Stimulated activated CD4-positive, alpha-beta T cell treated with anti-CD3 and anti-CD28 coated beads, Interleukin-1b, Interleukin-23, amount 100 ng/mL, for 1 hour (primary cell): ENCODE measurements at places on chromosomes 2 and 18.

DNA sequence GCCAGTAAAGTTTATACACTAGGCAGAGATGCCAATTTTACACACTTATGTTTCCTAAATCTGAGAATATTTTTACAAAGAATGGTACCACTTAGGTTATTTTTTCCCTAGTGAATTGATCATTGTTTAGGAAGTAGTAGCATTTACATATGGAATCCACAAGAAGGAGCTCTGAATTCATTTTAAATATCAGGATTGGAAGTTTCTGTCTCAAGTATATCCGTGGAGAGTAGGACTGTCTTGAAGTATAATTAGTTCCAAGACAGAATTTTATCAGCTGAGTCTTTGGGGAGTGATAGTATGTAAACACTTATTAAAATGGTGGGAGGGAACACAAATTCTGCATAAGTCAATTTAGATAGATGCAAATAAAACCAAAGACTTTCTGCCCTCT is 82.3 kb upstream of the FAM98A start:
- DNase-seq, result no peak

- DNase-seq, result no peak
Measured at GRCh38 chr2:20594957-20595356, 55.9 kb downstream of the HS1BP3 start.

DNA sequence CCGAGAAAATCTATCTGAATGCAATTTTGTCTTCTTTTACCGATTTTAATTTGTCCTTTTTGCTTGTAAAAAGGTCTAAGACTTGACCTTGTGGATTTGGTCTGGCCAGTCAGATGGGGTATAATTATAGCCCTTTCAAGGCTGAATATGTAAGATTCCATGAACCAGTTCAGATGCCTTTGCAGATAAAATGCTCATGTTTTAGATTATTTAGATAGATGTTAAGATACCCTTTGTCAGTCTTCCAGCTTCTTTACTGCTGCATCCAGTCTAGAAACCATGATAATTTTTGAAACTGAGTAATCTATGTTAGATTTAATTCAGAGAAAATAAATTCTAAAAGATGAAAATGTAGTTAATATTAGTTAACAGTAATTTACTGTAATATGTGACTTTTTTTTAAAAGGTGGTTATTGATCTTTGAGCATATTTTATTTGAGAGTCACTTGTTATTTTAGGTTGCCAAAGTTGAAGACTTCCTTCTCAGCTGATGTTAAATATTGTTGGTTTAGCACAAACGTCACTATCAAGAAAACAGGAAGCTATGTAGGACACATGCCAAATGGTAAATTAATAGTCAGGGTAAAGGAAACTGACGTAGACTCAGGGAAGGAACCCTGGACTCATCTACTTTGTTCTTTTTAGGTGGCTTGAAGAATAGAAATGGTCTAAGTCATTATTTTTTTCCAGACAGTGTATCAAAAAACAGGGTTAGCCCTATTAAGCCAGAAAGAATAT is 29.8 kb downstream of the BABAM2 start:
- DNase-seq, result no peak

GRCh38 chr2:31402388-31402787 is 12.2 kb downstream of the XDH start:
- no peak for DNase-seq

- DNase-seq, result no peak
Measured at GRCh38 chr2:231765496-231765929, 15.6 kb downstream of the PDE6D start.

DNA sequence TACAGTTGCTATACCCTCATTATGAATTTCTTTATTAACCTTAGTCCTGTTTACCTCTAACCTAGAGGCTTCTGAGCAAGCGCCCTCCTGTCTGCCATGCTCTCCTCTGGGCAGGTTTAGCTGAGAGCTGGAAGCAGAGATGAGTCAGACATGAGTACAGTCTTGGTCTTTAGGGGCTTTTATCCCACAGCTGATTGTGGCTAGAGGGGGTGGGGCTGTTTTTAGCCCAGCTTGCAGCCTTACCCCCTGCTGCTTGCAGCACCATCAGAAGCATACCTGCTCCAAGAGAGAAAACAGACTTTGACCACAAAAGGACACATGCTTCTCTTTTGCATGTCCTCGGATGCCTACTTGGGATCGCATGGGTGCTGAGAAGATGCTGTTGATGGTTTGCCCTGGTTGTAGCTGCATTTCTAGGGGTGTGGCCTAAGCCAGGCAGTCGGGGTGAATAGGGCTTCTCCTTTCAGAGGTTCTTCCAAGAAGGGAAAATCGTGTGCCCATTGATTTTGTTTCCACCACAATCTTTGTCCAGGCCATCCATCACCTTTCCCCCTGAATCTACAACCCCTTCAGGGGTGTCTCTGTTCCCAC is 115.0 kb upstream of the LGALSL start:
- DNase-seq, result no peak

DNA sequence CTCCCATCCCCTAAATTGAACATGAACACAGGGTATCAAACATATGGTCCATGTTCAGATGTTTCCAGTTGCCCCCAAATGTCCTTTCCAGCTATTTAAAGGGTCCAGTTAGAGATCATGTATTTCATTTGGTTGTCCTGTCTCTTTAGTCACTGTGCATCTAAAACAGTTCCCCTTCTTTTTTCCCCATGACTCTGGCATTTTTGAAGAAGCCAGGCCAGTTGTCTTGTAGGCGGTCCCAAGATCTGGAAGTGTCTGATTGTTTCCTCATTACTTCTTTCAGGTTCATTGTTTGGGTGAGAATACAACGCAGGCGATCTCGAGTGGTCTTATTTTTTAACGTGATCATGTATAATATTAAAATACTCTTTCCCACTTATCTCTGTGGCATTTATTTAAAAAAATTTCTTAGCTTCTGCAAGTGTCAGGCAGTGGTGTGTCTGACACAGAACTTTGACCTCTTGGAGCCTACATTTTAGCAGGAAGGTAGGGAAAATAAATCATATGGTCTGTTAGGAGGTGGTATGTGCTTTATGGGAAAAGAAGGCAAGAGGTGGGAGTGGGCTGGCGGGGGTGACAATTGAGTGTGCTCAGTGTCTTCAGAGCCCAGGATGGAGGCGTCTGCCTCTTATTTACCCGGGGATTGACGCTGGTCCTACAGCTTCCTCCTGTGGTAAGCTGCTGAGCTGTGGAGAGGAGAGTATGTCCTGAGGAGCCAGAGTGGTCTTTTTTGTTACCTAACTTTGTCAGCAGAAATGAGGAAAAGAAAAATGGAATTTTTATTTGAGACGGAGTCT is 8.1 kb downstream of the RAB31 start:
- DNase-seq, result no peak

GRCh38 chr2:119469661-119470297 is 38.1 kb downstream of the TMEM37 start:
- DNase-seq, result no peak

GRCh38 chr18:28334516-28334915 is 157.6 kb upstream of the CDH2 start:
- DNase-seq, result no peak

GRCh38 chr2:1910021-1910420 is 165.7 kb upstream of the PXDN start:
- no peak for DNase-seq

- no peak for DNase-seq
Measured at GRCh38 chr2:128654408-128654807, 335.7 kb upstream of the HS6ST1 start.

DNA sequence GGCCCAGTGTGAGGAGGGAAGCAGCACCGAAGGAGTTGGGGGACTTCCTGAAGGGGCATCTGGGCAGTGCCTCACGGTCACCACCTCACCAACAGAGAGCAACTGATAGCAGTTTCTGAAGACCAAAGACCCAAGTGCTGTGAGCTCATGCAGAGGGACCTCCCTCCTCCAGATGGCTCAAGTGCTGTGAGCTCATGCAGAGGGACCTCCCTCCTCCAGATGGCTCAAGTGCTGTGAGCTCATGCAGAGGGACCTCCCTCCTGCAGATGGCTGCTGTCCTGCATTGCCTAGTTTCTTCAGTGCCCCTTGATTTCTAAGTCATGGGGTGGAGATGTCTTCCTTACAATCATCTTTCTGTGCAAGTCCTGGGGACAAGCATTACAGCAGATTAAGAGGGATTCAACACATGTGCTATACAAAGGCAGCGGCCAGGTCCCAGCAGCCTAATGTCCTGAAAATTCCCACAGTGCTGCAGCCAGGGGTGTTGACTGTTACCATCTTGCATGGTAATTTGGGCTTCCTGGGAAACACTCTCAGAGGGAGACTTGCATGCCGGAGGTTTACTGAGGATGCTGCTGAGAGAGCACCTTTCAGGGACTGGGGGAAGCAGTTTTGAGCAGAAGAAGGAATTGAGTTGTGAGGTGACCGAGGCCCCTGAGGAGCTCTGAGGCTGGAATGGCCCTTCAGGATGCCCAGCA is 409.3 kb downstream of the GALR1 start:
- DNase-seq, result no peak

DNA sequence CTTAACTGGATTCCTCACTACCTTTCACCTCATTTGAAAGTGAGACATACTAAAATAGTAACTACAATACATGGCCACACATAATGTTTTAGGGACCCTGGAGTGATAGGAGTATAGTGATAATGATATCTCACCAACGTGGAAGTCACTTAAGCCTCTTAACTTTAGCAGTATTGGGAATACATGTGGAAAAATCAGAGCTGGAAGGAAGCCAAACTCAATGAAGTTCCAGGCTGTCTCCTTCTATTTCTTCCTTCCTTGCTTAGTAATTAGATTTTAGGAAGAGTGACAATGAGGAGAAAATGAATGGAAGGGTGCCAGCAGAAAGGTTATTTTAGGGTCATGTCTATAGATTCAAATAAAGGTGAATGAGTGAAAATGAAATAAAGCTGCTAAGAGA is 387.3 kb downstream of the PLCL1 start:
- DNase-seq, result no peak

DNA sequence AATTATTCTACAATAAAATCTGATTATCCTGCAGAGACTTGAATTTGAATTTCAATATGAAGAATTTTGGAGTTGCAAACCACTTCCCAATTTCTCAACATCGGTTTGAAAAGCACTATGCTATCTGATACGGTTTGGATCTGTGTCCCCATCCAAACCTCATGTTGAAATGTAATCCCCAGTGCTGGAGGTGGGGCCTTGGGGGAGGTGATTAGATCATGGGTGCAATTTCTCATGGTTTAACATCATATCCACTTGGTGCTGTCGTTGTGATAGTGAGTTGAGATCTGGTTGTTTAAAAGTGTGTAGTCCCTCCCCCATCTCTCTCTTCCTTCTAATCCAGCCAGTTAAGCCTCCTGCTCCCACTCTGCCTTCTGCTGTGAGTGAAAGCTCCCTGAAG is 205.7 kb downstream of the NBAS start:
- no peak for DNase-seq

DNA sequence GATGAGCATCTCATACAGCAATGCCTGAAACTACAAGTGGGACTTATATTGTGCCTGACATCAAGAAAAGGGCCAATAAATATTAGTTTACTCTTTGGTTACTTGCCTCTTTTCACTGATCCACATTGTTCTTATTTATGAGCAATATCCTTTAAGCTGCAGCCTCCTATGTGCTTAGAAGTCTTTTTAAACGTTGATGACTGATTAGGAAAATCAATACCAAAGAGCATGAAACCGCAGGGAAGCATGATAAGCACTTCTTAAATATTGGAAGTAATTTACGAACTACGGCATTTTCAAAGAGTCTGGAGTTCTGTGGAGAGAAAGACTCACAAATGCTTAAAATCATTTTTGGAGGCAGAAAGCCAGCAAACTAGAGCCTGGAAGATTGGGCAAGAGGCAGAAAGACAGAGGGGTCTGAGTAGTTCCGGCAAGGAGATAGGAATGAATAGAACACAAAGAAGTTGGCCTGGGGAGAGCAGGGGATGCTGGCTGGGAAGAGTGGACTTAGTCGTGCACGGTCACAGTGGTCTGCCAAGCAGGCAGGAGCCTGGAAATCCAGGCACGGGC is 122.6 kb upstream of the NOSTRIN start:
- DNase-seq, result no peak

DNA sequence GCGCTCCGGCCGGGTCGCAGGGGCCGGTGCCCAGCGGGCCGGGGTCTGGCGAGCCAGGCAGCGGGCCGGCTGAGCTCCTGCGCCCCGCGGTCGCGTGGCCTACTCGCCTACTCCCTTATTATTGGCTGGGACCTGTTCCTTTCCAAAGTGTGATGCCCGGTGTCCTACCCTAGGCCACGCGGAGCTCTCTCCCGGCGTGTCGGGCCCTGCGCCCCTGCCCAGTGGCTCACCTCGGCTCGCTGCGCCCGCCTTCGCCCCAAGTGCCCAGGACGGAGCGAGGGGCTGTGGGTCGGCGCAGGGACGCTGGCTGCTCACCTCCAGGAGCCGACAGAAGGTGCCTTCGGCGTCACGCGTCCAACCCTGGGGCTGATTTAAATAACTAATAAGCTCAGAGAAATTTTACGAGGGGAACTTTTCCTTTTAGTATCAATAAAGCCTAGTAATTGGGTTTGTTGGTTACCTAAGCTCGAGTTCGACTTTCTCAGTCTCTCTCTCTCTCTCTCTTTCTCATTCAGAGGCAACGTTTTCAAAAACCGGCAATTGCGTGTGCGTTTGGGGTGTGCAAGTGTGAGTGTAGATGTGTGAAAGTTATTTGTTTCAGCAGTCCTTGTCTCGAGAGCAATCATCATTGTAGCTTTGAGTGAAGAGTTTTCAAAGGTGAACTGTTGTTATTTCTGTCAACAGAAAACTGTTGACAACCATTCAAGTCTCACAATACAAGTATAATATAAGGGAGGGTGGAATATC is 7.0 kb upstream of the SATB2 start:
- no peak for DNase-seq

DNA sequence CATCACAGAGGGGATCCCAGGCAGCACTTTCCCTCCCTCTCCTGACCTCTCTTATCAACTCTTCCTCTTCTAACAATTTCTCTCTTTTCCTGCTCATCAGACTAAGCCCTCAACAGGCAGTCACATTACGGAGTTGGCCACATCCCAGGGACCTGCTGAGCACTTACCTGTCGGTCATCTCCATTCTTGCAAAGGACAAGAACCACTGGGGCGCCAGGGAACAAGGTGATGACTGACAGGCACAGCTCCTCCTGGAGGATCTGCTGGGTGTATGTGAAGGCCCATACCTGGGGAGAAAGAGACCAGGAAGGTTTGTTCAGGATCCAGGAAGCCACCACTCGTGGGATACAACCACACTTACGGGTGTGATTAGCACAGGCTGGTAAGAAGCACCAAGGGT is 104.8 kb upstream of the CAPN13 start:
- DNase-seq, result no peak

DNA sequence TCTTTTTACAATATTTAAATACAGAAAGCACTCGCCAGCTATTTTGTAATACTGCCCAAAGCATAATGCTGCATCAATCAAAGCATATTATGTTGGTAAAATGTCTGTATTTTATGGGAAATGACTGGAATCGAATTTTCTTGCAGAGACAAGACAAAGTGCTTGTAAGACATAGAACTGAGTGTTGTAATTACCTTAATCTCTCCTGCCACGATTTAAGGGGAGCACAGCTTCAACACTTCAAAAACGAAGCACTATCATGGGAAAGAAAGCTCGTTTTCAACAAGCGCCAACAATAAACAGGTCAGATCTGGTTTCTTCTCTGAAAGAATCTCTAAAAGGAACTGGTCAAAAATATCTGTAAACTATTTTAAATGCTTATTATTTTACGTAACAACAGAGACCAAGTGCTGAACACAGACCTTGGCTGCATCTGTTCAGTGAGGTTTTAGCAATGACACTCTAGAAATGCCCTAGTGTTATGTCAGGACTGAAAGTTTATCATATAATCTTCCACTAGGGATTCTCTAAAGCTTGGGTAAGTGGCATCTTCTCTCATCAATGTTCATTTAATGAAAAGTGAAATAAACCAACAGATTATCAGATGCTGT is 19.0 kb downstream of the RND3 start:
- DNase-seq, result no peak

- DNase-seq, result no peak
Measured at GRCh38 chr2:196183172-196183473, 11.7 kb upstream of the STK17B start.

- DNase-seq, result no peak
Measured at GRCh38 chr2:169129703-169130243, 60.4 kb downstream of the DHRS9 start.
